ENCODE measurements at places on chromosomes 3 and 15. TPM values are rescaled to one million over a fixed set of nuclear protein-coding genes. Genes with fewer than 3 reads are reported as not detected.

GRCh38 chr3:72347819-72348319, 500.4 kb downstream of the SHQ1 start:
- no peak for DNase-seq

DNA sequence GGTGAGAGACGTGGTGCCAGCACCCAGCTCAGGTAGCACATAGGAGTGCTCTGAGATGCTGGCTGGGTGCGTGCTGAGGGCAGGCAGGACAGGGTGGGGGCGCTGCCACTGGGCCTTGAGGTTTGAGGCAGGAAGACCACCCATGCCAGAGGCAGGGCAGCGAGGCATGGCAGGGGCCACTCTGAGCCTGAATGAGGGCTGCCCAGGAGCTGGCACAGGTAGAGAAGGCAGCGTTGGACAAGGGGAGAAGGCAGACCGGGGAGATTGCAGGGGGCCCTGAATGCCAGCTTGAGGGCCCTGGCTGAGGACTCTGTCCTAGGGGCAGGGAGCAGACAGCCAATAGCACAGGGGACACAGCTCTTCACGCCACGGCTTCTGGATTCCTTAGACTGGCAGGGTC, 50.2 kb downstream of the ADAMTS7 start:
- DNase-seq, result no peak

DNA sequence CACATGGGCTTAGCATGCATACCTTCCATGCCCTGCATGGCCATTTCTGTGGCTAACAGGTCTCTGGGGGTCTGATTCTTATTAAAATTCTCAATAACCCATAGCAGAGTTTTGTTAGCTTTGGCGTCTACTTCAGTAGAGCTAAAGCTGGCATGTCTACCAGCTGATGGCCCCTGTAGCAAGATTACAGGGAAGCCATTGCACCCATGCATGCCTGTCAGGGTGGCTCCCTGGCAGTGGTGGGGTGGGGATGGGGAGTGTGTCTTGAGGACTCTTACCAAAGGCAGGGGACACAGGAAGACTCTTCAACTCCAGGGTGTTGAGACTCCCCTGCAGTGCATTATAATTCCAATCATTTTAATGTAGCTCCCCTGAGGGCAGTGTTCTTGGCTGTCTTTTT, 4.7 kb downstream of the KY start:
- no peak for DNase-seq

DNA sequence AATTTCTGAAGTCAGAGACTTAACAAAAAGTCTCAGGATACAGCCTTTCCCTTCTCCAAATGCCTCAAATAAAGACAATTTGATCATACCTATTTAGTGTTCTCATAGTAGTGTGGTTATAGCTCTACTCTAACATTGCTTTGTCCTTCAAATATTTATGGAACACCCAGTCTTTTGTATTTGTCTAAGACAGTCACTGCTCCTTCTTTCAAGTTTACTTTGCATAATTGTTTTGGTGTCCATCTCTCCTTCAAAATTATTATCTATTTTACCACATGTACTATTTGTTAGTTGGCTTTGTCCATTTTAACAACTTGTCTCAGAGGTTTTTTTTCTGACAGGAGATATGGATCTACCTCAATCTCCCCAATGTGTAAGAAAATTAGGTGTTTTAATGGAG, 118.8 kb downstream of the UNC13C start:
- DNase-seq, result no peak

The WNT5A gene
- 30.7 TPM for polyA plus RNA-seq

Data from SK-N-SH (cell line).